ENCODE measurements at places on chromosomes 3 and 15.
A peak's percentile ranks its signal among the peaks of the same experiment; 100 is the strongest.

- DNase-seq, result no peak
Observed at GRCh38 chr3:127634653-127635052, 5.7 kb downstream of the PODXL2 start.

GRCh38 chr15:74432271-74432967, 1.3 kb downstream of the SEMA7A start:
- no peak for DNase-seq

GRCh38 chr3:1406250-1406649, 313.4 kb downstream of the CNTN6 start:
- no peak for DNase-seq

GRCh38 chr3:12158387-12159226, at the start of gene TIMP4:
TSS of gene TIMP4 (minus strand) at chr3:12158912. CDS start at chr3:12158840, 72 bp downstream.
- no peak for DNase-seq

GRCh38 chr15:64095795-64096667, at the start of gene SNX1:
TSS of gene SNX1 (plus strand) at chr15:64095982. CDS start at chr15:64096014, 32 bp downstream.
- DNase-seq, result peak; percentile 94

DNA sequence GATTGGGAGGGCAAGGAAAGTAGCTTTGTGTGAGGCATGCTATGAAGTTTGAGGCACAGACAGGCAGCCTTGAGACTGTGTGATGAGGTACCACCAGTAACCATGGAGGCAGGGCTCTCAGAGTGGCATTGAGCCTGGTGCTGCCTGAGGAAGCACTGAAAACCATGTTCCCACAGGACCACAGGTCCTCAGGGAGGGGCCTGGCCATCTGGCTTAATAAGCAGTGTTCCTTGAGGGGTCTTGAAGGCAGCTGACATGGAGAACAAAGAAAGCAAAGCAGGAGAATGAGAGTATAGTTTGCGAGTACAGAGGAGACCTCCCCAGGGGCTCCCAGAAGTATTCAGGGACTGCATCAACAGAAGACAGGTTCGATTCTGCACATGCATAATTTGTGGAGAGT, 346.6 kb downstream of the EPHB1 start:
- no peak for DNase-seq

- no peak for DNase-seq
Observed at GRCh38 chr3:115667738-115668065, 44.4 kb downstream of the GAP43 start.

DNA sequence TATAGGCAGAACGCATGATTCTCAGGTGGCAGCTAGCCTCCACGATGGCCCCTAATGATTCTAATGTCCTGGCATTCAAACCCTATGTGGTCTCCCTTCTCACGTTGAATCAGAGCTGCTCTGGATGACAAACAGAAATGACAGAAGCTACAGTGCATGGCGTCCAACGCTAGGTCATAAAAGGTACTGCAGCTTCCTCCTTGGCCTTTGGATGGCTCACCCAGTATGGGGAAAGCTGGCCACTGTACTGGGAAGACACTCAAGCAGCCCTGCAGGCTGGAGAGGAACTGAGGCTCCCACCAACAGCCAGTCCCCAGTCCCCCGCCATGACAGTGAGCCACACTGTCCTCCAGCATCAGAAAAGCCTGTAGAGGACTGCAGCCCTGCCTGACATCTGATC, 286.3 kb downstream of the FAM43A start:
- DNase-seq, result peak; percentile 81

GRCh38 chr3:152204218-152204617, 64.5 kb upstream of the MBNL1 start:
- no peak for DNase-seq

DNA sequence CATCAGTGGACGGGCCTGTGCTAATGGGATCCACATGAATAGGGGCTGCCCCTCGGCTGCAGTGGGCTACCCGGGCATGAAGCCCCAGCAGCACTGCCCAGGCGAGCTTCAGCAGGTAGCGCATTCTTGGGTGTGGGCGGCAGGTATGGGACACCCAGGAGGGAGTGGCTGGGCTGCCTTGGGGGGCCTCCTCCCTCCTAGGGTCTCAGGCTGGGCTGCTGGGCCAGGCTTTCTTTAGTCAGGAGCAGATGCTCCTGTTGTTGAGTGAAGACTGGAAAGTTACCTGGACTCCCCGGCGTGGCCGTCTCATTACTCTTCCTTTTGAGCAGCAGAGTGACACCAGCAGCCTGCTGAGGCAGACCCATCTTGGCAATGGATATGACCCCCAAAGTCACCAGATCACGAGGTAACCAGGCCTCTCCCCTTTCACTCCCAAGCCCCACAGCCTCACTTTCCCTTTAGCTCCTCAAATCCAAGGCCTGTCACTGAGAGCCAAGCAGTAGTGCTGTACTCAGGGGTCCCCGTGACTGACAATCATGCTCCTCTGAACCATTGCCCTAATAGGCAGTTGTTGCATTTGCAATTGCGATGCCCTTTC, 73.2 kb downstream of the BOC start:
- peak; percentile 85 for DNase-seq

DNA sequence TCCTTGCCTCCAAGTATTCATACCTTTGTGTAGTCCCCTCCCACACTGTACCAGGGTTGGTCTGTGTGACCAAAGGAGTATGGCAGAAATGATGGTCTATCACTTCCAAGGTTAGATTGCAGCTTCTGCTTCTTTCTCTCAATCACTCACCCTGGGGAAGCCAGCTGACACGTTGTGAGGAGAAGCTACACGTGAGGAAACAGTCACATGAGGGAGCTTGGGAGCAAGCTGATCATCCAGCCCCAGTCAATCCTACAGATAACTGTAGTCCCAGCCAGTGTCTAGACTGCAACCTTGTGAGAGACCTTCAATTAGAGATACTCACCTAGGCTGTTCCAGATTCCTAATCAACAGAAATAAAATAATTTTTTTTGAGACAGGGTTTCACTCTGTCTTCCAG, 6.2 kb upstream of the ZNF774 start:
- DNase-seq, result no peak

- DNase-seq, result peak; percentile 88
Observed at GRCh38 chr15:40045572-40046217, 6.7 kb upstream of the SRP14 start.

GRCh38 chr3:127884041-127884440, 31.0 kb upstream of the KBTBD12 start:
- no peak for DNase-seq
